Amniotic stem cell (primary cell): ENCODE measurements at places on chromosomes 12 and 14.

DNA sequence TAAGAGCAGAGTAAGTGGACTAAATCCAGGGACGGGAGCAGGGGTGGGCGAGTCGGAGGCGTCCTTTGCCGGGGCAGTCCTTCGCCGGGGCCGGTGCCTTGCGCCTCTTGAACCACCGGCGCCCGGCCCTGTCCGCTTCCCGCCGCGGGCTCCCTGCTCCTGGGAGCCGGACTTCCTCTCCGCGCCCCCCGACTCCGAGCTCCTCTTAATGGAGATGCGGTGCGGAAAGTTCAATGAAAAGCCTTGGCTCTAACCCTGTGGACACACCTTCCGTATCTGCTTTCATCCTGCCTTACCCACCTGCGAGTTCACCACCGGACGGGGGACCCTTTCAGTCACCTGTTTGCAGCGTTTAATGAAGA lies 412 bp downstream of the FGFR1OP2 start:
- DNase-seq: no peak

- DNase-seq: no peak
Observed at GRCh38 chr12:2824541-2824940, 10.3 kb downstream of the NRIP2 start.

DNA sequence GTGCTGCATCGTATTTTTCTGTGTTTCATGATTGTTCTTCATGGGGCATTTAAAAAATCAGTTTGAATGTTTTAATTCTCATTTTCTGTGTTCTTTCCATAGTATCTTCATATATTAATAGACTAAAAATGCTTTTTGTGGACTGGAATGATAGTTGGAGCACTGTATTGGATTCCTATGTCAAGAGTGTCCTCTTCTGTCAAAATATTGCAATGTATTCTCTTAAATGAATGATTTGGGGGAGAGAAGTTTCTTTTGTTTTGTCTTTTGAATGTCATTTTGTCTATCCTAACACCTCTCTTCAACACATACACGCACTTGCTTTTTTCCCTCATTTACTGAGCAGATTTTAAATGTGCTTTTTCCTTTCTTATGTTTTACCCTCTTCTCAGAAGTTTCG lies 4.7 kb upstream of the EIF2S3B start:
- DNase-seq: no peak

DNA sequence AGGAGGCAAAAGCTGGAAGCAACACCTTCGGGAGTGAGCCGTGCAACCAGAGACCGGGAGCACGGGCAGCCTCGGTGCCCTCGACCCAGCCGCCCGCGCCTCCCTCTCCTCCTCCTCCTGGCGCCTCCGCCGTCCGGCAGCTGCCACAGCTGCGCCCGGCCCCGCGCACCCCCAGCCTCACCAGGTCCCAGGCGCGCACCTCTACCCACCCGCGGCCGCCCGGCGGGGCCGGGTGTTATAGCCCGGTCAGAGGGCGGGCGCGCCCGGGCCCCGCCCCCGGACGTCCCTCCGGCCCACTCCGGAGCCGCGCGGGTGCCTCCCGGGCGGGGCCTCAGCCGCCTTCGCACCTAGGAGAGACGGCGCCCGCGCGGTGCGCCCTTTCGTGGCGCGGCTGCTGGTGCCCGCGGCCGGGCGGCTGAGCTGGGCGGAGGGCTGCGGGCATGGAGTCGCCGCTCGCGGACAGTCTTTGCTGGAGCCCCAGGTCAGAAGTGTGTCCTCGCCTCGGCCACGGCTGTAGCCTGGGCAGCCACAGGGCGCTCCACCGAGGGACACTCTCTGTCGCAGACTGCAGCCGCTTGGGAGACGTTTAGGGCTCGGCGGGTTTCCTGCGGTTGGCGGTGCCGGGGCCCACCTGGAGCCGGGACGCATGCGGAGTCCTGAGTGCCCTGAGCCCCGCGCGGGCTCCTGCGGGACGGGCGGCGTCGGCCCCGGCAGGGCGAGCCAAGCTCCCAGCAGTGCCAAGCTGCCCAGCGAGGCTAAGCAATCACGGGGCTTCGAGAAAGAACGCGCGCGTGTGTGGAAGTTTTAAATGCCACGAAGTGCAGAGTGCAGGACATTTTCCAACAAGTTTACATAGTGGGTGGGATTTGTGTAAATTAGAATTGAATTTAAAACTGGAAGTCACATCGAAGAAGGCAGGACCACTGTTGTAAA lies at the start of gene CPM:
CPM (minus strand) TSS at position 211 of the 933 bp plus-strand sequence. CDS start 334 bp downstream, outside the sequence.
- DNase-seq: peak; percentile 51

DNA sequence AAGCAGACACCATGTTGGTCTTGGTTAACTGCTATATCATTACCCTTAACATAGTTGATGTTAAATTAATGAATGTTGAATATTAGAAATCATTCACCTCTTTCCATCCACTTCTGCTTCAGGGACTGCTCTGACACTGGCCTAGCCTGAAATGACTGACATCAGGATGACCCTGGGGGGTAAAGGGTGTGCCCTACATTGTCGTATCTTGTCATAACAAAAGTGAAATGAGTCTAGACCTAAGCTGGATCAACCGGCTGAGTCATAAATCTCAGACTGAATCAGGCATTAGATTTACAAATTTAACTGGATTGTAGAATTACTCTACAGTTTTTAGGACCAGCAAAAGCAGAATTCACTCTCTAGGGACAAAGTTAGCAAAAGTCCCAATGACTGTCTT lies 35.3 kb downstream of the KICS2 start:
- DNase-seq: no peak

DNA sequence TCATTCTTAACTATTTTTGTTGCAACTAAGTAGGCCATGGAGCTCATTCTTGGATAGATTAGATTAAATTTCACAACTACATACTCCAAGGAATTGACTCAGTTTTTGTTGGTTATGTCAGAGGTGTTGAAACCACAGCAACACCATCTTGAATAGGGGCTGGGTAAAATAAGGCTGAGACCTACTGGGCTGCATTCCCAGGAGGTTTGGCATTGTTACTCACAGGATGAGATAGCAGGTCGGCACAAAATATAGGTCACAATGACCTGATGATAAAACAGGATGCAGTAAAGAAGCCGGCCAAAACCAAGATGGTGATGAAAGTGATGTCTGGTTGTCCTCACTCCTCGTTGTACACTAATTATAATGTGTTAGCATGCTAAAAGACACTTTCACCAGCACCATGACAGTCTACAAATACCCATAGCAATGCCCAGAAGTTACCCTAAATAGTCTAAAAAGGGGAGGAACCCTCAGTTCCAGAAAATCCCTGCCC lies 20.9 kb downstream of the DMAC2L start:
- no peak for DNase-seq

- no peak for DNase-seq
Observed at GRCh38 chr12:56718149-56718548, 7.0 kb downstream of the NACA start.

GRCh38 chr12:7093892-7094291 lies 1.6 kb upstream of the C1R start:
- DNase-seq: no peak

GRCh38 chr12:47686645-47687240 lies 19.1 kb downstream of the RPAP3 start:
- peak; percentile 15 for DNase-seq

DNA sequence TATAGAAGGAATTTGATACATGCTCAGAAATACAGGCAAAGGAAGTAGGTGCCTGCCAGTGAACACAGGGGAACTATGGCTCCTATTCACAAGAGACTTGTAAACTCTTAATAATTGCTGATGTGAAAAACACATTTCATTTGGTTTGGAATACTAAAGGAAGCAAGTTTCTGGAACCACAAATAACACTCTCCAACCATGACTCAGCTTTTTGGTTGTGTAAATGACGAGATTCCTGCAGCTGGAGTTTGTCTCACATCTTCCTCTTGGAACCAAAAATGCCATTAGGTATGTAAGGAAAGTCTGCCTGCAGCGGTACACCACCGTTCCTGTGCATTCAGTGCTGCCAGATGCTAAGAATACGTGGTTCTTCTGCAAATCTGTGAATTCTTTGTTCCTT lies 4.5 kb upstream of the OR11H6 start:
- no peak for DNase-seq

DNA sequence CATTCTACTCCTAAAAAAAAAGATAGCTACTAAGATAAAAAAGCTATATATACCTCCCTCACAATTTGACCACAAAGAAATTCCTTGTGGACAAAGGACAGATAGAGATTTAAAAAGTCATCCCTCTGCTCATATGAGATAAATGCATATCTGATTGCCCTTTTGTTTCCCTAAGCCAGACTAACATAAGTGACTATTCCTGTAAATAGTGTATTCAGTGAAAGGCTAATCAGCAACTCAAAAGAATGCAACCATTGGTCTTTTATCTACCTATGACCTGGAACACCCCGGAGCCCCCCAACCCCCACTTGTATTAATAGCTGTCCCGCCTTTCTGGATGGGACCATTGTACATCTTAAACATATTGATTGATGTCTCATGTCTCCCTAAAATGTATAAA lies 6.3 kb upstream of the TMPO start:
- DNase-seq: no peak

DNA sequence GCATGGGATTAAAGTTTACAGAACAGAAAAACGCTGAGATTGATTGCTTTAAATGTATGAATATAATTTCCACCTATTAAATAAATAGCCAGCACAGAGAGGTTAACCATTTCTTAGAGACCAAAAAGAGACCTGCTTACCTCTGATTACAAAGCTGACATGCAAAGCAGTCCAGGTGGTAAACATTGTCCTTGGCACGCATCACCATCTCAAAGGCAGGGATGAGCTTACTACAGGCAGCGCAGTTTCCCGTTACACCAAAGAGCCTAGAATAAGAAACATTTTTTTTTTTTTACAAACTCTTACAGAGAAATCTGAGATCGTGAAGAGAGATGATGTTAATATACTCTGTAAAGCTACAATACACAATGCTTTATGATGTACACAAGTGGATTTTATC lies 45.7 kb downstream of the LMO3 start:
- no peak for DNase-seq

- DNase-seq: peak; percentile 17
Observed at GRCh38 chr14:21455592-21455911, 371 bp downstream of the CHD8 start.

GRCh38 chr12:100860611-100861010 lies 66.0 kb downstream of the ANO4 start:
- DNase-seq: no peak

- DNase-seq: no peak
Observed at GRCh38 chr14:62673014-62673755, 372.1 kb downstream of the KCNH5 start.

- DNase-seq: no peak
Observed at GRCh38 chr14:31118892-31119291, 88.7 kb downstream of the HECTD1 start.

GRCh38 chr14:103014466-103015228 lies 42.7 kb downstream of the CDC42BPB start:
- no peak for DNase-seq

GRCh38 chr12:104514092-104514810 lies 57.5 kb downstream of the CHST11 start:
- DNase-seq: no peak
